ENCODE measurements at places on chromosomes 4 and X.
A peak's percentile ranks its signal among the peaks of the same experiment; 100 is the strongest.

- no peak for DNase-seq
These were observed 84.8 kb downstream of the TIGD2 start for GRCh38 chr4:89196056-89196674.

DNA sequence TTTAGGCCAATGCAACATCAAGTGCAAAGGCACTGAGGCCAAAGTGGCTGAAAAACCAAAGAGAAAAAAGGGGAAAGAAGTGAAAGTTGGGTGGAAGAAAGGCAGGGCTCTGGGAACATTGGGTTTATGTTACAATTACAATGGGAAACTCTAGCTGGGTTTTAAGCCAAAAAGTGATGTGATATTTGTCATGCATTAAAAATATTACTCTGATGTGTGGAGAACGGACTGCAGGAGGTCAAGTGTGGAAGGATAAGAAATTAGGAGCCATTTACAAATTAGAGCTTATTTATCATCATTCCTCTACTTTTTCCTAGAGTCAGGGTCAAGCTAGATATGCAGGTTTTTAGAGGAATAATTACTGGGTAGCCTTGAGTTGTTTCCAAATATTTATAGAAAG is 516.8 kb downstream of the INPP4B start:
- DNase-seq, result no peak

- no peak for DNase-seq
These were observed 1080.9 kb upstream of the IGFBP7 start for GRCh38 chr4:58191109-58191508.

- no peak for DNase-seq
These were observed 52.9 kb upstream of the MND1 start for GRCh38 chr4:153291562-153291961.

GRCh38 chr4:182225257-182225852 is 17.8 kb upstream of the TENM3 start:
- DNase-seq, result no peak

DNA sequence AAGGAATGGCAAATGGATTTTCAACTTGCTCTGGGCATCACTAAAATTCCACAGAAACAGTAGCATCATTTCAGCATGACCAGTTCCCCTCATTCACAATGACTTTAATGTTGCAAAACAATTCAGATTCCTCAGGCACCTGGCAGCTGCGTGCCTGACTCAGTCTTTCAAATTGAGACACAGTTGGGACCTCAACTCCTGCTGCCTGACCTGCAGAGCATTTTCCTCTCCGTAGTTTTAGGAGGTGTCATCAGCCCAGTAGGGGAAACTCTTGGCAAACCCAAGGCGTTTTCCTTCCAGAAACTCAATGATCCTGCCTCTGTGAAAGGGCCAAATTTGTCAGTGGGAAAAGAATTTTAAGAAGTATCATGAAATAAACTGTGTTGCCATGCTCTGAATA is 388.9 kb downstream of the SPRY1 start:
- DNase-seq, result no peak

DNA sequence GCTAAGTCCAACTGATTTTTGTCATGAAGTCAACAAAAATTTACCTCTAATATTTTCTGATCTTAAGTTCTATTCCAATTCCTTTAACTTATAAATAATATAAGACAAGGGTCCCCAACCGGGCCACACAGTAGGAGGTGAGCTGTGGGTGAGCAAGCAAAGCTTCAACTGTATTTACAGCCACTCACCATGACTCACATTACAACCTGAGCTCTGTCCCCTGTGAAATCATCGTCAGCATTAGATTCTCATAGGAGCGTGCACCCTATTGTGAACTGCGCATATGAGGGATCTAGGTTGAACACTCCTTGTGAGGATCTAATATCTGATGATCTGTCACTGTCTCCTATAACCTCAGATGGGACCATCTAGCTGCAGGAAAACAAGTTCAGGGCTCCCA is 227.4 kb downstream of the MAPK10 start:
- no peak for DNase-seq

DNA sequence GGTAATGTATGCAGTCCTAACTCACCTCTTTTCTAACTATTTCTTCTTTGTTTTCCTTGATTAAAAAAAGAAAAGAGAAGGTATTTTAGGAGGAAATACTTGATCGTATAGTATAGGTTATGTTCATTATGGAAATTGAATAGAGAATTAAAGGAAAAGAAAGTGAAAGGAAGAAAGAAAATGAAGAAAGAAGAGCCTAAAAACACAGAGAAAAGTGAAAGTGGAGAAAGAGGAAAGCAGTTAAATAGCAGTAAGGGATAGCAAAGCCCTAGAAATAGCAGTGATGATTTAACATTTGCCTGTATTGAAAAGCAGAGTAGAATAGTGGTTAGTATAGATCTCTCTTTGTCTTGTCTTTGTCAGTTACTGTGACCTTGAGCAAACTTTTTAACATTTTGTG is 37.0 kb downstream of the MRPL1 start:
- no peak for DNase-seq

DNA sequence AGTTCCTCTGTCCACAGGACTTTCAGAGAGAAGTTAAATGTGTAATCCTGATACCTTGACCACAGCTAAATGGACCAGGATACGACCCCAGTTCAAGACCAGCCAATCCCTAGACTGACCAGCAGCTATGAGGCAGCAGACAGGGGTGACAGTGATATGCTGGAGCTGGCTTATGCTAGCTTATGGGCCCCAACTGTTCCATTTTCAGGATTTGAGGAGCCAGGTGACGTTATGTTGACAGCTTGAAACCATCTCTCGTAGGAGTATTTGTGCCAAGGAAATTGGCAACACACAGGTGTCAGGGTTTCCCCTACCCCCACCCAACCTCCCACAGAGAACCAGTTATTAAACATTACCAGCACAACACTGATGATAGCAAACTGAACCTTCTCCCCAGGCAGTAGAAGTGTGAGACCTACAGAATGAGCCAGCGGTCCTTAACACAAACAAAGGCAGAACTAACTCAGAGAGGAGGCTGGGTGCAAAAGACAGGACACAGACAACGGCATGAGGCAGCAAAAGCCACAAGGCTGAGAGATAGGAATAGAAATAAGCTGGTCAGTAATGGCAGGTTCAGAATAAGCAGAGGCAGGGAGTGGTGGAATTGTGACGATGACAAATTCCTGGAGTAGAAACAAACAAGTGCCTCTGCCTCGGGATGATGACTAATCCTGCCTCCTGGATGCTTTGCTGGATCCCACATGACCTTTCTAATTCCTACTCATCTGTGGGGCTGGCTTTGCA is 85.6 kb upstream of the CPEB2 start:
- no peak for DNase-seq

DNA sequence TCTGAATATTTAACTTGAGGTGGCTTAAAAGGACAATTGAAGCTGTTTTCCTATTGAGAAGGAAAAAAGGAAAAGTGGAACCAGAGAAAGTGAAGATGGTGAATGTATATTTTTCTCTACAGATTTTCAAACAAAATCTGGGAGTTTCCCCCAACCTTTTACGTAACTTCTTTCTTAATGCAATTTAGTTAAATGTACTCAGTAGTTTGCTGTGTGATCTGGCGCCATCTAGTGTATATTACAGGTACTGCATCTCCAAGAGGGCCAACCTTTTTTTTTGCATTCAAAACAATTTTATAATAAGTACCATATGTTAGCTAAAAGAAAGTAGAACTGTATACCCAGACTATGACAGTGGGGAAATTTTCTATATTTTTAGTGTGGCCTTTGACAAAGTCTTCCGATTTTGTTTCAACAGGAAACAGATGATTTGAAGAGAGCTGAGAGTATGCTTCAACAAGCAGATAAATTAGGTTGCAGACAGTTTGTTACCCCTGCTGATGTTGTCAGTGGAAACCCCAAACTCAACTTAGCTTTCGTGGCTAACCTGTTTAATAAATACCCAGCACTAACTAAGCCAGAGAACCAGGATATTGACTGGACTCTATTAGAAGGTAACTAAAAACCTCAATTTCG is 82.0 kb downstream of the PLS3 start:
- peak; percentile 25 for DNase-seq

GRCh38 chr4:15717086-15717485 is 14.2 kb downstream of the BST1 start:
- no peak for DNase-seq

DNA sequence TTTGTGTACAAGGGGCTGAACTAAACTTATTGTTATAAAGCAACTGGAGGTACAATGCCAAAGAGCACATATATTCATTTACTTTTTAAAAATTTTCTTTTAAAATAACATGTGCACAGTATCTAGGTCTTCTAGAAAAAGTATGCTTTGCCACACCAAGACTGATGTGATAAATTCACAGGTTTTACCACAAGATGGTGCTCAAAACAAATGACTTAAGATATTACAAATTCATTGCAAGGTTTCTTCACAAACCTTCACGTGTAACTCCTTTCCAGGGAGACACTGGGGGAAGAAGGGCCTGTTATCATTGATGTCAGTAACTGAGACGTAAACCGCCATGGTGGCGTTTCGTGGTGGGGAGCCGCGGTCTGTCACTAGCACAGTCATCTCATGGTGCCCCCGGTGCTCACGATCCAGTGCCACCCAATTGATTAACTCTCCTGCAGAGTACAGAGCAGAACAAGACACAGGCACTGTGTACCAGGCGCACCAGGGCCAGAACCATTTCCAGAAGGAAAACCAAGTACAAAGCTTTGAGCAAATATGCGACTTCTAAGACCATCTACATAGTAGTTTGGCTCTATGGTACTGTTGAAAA is 162.2 kb downstream of the DCHS2 start:
- DNase-seq, result no peak

DNA sequence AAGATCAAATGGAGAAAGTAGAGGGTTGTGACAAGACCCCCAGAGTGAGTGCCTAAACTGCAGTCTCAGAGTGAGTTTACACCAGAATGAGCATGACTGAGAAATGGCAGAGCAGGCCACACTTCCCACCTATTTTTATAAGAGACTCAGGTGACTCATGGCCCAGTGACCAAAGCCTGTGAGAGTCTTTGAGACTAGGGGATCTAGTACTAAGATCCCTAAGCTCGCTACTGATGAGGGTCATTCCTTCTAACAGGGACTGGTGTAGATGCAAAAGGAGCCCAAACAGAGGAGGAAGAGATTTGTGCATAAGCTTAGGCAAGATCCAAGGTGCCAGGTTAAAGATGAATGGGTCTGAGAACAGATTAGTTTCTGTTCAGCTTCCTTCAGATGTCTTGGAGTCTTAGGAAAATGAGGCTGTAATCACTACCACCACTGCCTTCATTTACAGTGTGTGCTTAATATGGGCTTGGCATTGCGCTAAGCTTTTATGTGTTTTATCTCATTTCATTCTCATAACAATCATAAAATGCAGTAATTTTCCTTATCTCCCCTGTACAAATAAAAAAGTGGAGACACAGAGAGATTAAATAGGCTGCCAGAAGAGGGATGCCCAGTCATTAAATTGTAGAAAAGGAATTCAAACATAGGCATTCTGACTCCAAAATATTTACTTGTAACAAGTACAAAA is 62.8 kb downstream of the RWDD4 start:
- DNase-seq, result no peak

Measured in kidney (tissue), 22 donors.